ENCODE measurements at places on chromosomes 7 and 10. TPM values are rescaled to one million over a fixed set of nuclear protein-coding genes. Genes with fewer than 3 reads are reported as not detected.

DNA sequence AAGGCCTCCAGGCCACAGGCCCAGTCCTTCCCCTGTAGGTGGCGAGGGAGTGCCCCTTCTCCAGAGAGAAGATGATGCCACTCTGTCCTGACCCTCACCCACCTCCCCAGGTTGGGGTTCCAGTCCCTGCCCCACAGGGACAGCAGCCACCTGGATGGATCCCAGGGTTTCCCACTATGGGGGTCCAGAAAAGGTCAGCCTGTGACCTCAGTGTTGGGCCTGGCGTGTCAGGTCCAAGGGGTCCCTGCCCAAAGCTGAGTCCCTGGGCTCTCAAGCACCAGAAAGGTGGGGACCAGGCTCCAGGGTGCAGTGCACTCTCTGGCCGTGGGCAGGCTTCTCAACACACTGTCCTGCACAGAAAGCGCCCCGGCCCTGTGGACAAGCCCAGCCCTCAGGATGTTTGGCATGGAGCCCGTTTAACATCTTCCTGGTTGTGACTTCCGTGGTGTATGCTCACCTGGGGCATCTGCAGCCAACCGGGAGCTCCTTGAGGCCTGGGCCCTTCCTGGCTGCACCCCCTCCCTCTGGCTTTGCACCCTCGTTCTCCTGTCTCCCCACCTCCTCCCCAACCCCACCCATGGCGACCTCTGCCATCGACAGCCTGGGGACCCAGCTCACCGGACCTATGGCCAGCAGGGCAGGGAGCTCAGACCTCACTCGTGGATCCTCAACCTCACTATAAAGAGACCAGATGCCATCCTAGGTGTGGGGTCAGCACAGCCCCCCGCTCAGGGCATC, 58.3 kb upstream of the PPP2R2D start:
- no peaks in the 10 kb centered on the region for H3K36me3 ChIP-seq
- no peak for DNase-seq
- H3K27me3 ChIP-seq: no peaks in the 10 kb centered on the region
- no peaks in the 10 kb centered on the region for H3K4me1 ChIP-seq
- no peak overlapping the region for H3K4me3 ChIP-seq

GRCh38 chr7:68078157-68078710, 1081.6 kb downstream of the TYW1 start:
- H3K4me1 ChIP-seq: no peaks in the 10 kb centered on the region
- no peak overlapping the region for H3K27ac ChIP-seq
- no peaks in the 10 kb centered on the region for H3K27me3 ChIP-seq
- no peak overlapping the region for H3K4me3 ChIP-seq

DNA sequence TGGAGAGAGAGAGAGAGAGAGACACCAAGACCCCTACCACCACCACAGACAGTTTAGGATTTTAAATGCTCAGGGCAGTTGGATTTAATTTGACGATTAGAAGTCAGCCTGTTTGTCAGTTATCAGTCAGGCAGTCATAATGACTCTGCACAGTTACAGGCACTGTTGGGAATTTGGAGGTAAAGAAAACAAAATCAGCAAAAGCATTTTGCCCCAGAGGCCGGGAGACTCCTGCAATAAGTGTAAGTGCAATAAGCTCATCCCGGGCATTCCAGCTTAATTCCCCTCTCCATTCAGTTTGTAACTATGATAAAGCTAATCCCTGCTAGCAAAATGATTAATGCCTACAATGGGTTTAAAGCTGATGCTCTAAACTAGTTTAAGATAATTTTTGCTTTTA, 13.5 kb downstream of the SEMA3C start:
- no peak for DNase-seq
- no peaks in the 10 kb centered on the region for H3K36me3 ChIP-seq
- no peak overlapping the region for H3K4me3 ChIP-seq

DNA sequence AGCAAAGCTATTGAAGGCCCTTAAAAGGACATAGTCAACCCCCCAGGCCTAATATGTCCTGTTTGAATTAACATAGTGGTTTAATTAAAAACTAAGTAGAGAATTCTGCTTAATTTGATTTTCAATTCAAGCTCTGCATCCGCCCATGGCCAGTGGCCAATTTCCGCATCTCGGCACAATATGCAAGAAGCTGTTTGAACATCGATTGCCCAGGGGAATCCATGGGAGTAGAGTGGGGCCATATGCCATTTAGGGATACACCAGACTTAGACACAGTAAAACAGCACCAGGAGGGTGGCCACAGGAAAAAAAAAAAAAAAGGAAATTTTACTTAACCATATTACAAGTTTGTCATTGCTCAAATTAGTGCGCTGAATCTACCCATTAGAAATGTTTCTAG, 100.4 kb downstream of the LMBR1 start:
- no peak for DNase-seq
- H3K36me3 ChIP-seq: 0 out of 2 replicates have a peak, but pooled peaks cover 1% of the 10 kb centered on the region
- H3K4me3 ChIP-seq: no peak overlapping the region
- H3K27me3 ChIP-seq: no peaks in the 10 kb centered on the region
- H3K27ac ChIP-seq: no peak overlapping the region
- H3K4me1 ChIP-seq: no peaks in the 10 kb centered on the region

- peak overlapping the region; percentile 30 for H3K4me3 ChIP-seq
- no peaks in the 10 kb centered on the region for H3K36me3 ChIP-seq
- peak; percentile 52 for DNase-seq
- no peaks in the 10 kb centered on the region for H3K4me1 ChIP-seq
- no peak overlapping the region for H3K27ac ChIP-seq
- peaks cover 55% of the 10 kb centered on the region for H3K27me3 ChIP-seq
These were observed 9.9 kb upstream of the SPAG6 start for GRCh38 chr10:22335173-22335933.

DNA sequence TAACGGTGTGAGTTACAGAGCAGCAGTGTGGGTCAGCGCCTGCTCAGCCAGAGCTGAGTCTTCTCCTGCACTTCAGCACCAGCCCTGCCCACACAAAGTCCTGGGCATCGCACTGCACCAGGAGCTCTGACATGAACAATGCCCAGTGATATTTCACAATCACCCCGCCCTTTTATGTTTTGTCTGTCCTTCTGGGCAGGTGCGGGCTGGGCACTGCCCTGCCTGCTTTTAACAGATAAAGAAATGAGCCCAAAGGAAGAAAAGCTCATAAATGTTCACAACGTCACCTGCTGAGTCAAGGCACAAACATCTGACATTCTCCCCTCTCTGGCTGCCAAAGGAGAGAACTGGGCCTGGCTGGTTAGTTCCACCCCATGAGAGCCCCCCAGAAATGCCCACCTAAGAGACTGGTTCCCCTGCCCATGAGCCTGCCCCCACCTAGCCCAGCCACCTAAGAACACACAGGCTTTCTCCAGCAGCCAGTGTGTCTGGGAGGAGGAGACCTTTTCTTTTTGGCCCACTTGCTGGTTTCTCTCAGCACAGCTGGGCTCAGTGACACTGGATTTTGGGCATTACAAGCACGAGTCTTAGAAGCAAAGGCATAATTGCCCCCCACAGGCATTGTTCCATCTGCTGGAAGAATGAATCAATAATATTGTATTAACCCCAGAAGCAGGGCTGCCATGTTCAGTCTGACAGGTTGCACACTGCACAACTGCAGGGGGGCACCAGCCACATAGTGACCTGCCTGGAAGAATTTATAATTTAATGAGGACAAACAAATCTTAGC, 22.3 kb downstream of the CALML3 start:
- no peak overlapping the region for H3K4me3 ChIP-seq
- DNase-seq: peak; percentile 67
- H3K4me1 ChIP-seq: peaks cover 52% of the 10 kb centered on the region
- no peaks in the 10 kb centered on the region for H3K36me3 ChIP-seq
- no peaks in the 10 kb centered on the region for H3K27me3 ChIP-seq

DNA sequence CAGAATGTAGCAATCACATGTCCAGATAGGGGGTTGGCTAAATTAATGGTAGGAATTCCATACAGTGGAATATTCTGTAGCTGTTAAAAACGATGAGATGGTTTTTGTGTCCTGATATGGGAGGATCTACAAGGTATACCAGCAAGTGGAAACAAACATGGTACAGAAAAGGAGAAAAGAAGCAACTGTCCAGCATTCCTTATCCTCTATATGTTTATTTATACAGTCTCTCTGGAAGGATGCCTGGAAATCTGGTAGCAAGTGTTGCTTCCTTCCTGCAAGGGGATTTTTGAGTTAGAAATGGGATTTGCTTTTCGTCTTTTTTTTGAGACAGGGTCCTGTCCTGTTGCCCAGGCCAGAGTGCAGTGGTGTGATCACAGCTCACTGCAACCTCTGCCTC, 19.3 kb downstream of the IL15RA start:
- H3K4me1 ChIP-seq: peaks cover 18% of the 10 kb centered on the region
- H3K36me3 ChIP-seq: peaks cover 3% of the 10 kb centered on the region
- DNase-seq: peak; percentile 95
- no peak overlapping the region for H3K4me3 ChIP-seq
- no peaks in the 10 kb centered on the region for H3K27me3 ChIP-seq

GRCh38 chr7:70830060-70830395, 301.9 kb upstream of the GALNT17 start:
- H3K27ac ChIP-seq: no peak overlapping the region
- H3K27me3 ChIP-seq: no peaks in the 10 kb centered on the region
- H3K36me3 ChIP-seq: no peaks in the 10 kb centered on the region

GRCh38 chr10:104209575-104210198, 22.5 kb downstream of the CFAP43 start:
- peaks cover 29% of the 10 kb centered on the region for H3K27me3 ChIP-seq
- peak; percentile 39 for DNase-seq
- no peak overlapping the region for H3K4me3 ChIP-seq
- H3K4me1 ChIP-seq: no peaks in the 10 kb centered on the region
- no peak overlapping the region for H3K27ac ChIP-seq

DNA sequence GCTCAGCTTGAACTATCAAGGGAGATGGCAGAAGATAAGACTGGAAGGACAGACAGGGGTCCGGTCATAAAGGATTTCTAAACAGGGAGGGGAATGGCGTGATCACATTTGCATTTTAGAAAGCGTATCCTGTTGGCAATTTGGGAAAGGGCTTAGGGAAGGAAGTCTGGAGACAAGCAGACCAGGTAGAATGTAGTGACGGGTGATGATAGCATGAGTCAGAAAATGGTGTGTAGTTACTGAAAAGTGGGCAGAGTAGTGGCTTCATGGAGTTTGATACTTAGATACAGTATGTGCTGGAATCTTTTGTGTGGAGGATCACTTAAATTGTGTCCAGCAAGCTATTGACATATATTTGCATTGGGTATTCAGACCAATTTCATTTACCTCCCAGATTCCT, 61.2 kb downstream of the LRGUK start:
- no peak for DNase-seq
- H3K4me3 ChIP-seq: no peak overlapping the region
- no peak overlapping the region for H3K27ac ChIP-seq

DNA sequence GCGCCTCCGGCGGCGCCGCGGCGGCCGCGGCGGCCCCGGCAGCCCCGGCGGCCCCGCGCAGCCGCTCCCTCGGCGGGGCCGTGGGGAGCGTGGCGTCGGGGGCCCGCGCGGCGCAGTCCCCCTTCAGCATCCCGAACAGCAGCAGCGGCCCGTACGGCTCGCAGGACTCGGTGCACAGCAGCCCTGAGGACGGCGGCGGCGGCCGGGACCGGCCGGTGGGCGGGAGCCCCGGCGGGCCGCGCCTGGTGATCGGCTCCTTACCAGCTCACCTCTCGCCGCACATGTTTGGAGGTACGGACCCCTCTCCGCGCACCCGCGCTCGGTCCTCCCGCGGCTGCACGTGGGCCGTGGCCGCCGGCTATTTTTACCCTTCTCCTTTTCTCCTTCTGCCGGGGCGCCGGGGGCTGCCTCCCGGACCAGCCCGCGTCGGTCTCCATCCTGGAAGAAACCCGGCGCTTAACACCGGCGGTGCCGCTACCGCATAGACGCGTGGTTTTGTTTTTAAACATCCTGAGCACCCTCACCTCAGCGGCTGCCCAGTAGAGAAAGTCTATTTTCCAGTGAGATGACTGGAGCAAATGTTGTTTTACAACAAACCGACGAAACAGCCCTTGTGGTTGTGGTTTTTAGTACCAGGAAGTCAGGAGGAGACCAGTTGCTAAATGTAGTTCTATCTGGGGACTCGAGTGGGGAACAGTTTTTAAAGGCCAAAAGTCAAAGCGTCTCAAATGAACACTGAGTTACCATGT, 1.3 kb downstream of the ZNRF2 start:
- H3K4me3 ChIP-seq: peak overlapping the region; percentile 77
- H3K27ac ChIP-seq: 0 out of 2 replicates have a peak overlapping the region, but pooled peaks have one; percentile 2
- peak; percentile 46 for DNase-seq
- 0 out of 2 replicates have a peak, but pooled peaks cover 2% of the 10 kb centered on the region for H3K27me3 ChIP-seq
- H3K36me3 ChIP-seq: no peaks in the 10 kb centered on the region
- H3K4me1 ChIP-seq: no peaks in the 10 kb centered on the region

- no peaks in the 10 kb centered on the region for H3K4me1 ChIP-seq
- H3K27me3 ChIP-seq: no peaks in the 10 kb centered on the region
- H3K36me3 ChIP-seq: no peaks in the 10 kb centered on the region
These were observed 615.0 kb upstream of the MBL2 start for GRCh38 chr10:53387562-53387961.

DNA sequence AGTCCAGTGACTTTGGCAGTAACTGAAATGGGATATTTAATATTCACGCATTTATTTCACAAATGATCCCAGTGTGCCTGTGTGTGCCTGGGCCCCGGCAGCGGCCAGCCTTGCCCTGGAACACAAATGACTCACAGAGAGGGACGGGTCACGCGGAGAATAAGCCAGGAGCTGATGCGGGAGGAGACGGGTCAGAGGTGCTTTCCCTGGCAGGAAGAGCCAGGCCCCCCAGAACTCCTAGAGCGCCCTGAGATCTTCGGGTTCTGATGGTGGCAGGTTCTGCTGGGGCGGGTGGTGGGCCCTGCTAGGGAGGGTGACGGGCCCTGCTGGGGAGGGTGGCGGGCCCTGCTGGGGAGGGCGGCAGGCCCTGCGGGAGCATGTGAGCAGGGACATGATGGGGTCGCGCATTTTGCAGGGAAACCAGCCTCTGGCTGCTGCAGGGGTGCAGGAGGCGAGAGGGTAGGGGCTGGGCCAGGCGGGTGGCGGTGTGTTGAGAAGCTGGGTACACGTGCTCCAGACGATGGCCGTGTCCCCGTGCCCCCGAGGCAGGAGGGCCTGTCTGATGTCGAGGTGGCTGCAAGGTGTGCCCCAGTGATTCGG, 84.2 kb upstream of the DIP2C start:
- peaks cover 6% of the 10 kb centered on the region for H3K27me3 ChIP-seq
- DNase-seq: no peak
- peaks cover 2% of the 10 kb centered on the region for H3K4me1 ChIP-seq

DNA sequence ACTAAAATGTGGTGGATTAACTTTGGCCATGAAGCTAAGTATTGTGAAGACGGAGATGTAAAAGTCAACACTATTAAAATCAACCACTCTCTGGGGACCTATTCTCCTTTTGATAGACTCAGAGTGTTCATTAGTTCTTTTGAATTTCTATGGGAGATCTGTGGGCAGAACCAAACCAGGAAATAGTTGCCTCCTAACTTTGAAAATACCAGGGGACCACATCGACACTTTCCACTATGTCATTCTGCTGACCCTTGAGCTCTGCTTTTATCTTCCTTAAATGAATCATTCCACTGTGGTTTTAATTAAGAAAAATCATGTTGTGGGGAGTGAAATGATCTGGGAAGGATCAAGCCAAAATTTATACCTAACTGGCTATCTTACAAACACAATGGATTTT, 960.5 kb downstream of the GATA3 start:
- H3K4me3 ChIP-seq: no peak overlapping the region
- H3K4me1 ChIP-seq: no peaks in the 10 kb centered on the region
- no peaks in the 10 kb centered on the region for H3K27me3 ChIP-seq

GRCh38 chr7:158139499-158139898, 448.1 kb downstream of the PTPRN2 start:
- no peaks in the 10 kb centered on the region for H3K36me3 ChIP-seq
- H3K27ac ChIP-seq: no peak overlapping the region
- no peak overlapping the region for H3K4me3 ChIP-seq
- H3K4me1 ChIP-seq: no peaks in the 10 kb centered on the region

NUTM2B gene
- under 0.01 TPM for total RNA-seq

IFIT1B gene
- not detected for total RNA-seq

IGF2BP3 gene
- total RNA-seq: 94.2 TPM

ORAI2 gene
- total RNA-seq: 52.2 TPM

CTAGE15 gene
- not detected for total RNA-seq

DCLRE1C gene
- 8.1 TPM for total RNA-seq

TWIST1 gene
- 18.6 TPM for total RNA-seq

FAM185A gene
- total RNA-seq: 4.3 TPM

ZFAND2A gene
- total RNA-seq: 9.4 TPM

NPFFR1 gene
- not detected for total RNA-seq

OR9A2 gene
- total RNA-seq: not detected
